CD4-positive, alpha-beta T cell treated with Interleukin-6 at 100 ng/mL for 8 hours (primary cell): ENCODE measurements at places on chromosomes 1 and 21.
A peak's percentile ranks its signal among the peaks of the same experiment; 100 is the strongest.

DNA sequence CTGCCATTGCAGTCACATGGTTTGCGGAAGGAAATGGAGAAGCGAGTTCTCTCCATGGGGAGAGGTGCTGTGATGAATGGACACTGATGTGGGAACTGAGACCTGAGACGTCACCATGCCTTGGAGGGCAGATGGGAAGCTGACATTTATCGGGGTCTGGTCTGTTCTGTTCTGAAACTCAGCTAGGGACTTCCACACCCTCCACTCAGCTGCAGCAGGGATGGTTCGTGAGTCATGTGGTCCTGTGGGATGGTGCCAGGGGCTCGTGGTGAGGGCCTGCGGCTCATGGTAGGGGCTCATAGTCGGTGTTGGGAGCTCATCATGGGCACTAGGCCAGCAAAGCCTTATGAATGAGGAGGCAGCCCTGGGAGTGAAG, 6.1 kb downstream of the GPR137B start:
- no peak for DNase-seq

- peak; percentile 68 for DNase-seq
These were observed 24.1 kb downstream of the GPR3 start for GRCh38 chr1:27416387-27417111.

DNA sequence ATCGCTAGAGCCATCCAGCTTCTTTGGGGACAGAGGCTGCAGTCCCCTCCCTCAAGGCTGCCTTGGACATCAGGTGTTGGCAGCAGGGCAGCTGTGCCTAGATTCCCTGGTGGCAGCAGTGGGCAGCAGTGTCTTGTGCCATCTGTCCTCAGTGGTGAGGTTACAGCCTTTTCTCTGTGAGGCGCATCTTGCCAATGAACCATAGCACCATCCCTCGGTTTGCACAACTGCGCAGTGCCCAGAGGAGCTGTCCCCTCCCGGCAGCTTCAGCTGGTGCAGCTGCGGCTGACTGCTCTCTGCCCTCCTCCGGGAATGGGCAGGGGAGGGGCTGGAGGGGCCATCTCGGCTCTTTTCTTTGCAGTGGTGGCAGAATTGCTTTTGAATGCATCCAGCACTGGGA, 59.0 kb upstream of the C8B start:
- DNase-seq, result no peak

DNA sequence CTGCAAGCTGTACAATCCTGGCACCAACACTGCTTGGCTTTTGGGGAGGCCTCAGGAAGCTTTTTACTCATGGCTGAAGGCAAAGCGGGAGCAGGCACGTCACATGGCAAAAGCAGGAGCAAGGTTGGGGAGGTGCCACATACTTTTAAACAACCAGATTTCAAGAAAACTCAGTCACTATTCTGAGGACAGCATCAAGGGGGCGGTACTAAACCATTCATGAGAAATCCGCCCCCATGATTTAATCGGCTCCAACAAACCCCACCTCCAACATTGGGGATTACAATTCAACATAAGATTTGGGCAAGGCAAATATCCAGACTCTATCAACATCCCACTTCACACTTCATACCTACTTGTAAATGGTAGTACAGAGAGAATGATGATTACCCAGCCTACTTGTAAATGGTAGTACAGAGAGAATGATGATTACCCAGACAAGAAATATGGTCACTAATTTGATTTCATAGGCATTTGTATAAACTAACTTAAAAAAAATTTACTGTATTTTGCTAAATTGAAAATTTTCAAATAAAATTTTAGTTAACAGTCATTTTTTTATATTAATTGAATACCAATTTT, 24.9 kb downstream of the ATP5PF start:
- no peak for DNase-seq

DNA sequence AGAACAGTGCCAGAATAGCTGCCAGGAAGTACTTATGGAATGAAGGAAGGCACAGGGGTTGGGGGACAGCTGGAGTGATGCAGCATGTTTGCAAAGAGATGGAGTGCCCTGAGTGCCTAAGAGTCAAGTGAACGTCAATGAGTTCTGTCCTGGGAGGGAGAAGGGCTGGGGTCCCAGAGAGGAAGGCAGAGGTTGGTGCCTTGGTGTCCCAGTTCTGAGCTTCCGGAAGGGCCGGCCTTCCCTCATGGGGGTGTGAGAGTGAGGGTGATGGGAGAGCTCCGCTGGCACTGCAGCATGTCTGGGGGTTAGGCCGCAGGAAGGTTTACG, 17.6 kb downstream of the NES start:
- DNase-seq, result no peak

- DNase-seq, result no peak
These were observed 5.1 kb upstream of the NEK7 start for GRCh38 chr1:198151688-198152087.

DNA sequence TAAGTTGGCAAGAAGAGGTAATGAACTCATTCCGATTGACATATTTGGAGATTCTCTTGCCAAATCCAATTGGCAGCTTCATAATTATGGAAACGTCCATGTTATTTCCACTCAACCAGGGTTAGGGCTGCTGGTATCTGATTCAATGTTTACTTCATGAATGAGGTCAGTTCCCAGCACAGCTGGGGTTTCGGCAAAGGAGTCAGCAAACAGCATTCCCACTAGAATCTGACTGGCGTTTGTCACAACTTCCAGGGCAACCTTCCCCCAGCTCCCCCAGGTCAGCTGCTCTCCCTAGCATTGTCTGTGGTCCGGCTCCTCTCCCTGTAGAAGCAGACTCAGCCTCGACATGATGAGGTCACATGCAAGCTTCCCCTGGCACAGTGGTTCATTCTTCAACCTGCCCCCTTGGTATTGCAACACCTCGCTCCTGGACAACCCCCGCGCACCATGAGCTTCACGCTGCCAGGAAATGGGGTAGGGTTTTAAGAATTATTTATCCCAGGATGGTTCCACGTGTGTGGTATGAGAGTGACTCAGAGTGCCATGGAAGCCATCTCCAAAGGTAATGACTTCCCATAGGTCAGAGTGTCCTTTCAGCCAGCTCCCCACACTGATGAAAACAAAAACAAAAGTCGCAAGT, 100.7 kb upstream of the SLC25A33 start:
- DNase-seq, result no peak

GRCh38 chr21:43345746-43346409, 81.1 kb downstream of the SIK1 start:
- DNase-seq, result no peak

- no peak for DNase-seq
These were observed 16.5 kb upstream of the SPAG17 start for GRCh38 chr1:118201524-118201923.

- no peak for DNase-seq
These were observed 10.8 kb upstream of the SMIM12 start for GRCh38 chr1:34870395-34870794.

DNA sequence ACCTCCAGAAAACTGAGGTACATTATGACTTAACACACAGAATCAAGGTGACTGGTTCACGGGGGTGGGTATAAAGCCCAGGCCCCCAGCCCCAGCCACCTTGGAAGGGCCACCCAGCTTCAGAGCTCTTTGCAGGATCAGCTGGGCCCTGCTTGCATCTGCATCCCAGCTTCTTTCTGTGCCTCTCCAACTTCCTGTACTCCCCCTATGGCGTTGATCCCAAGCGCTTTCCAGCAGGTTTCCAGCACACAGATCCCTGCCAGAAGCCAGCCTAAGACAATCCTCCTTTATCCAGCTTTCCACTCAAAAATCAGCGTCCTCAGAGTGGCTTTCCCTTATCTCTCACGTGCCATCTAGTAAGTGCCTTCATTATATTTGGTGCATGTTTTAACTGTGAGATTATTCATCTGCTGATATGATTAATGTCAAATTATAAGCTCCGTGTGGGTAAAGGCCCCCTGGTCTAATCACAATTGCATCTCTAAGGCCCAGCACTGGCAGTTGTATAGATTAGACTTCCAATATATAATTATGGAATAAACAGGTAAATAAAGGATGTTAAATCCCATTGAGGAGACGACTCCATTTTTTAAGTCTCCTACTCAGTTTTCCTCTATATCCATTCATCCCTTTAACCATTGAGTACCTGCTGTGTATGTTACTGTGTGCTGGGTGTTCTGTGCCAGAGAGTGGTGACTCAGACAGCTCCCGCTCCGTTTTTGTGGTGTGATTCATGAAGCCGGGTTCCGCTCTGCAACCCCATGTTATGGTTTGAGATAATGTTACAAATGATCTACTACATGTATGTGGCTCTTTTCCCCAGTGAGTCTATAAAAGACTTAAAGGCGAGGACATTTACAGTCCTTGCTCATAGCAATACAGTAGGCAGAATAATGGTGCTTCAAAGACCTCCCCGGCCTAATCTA, 387.6 kb downstream of the PCP4 start:
- DNase-seq, result no peak

DNA sequence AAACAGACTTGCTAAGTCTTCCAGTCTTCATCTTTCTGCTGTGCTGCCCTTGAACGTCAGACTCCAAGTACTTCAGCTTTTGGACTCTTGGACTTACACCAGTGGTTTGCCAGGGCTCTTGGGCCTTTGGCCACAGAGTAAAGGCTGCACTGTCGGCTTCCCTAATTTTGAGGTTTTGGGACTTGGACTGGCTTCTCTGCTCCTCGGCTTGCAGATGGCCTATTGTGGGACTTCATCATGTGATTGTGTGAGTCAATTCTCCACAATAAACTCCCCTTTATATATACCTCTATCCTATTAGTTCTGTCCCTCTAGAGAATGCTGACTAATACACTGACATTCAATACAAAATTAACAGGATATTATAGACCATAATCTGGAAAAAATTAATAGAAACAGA, 628.1 kb downstream of the PLPP3 start:
- no peak for DNase-seq

DNA sequence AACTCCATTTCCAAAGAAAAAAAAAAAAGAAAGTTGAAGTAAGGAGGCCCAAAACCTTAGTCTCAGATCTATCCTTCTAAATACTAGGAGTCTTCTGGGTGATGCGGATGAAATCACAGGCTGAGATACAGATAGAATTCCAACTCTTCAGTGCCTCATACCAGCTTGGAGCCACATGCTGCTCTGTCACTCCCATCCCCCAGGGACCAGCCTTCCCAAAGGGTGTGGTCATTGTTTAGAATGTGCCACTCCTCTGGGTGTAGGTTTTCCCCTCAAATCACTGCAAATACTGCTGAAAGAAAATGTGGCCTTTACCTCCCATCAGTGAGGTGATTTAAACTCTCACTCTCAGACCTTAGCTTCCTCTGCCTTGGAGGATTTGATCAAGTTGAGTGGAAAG, 112.9 kb downstream of the CDC7 start:
- no peak for DNase-seq

DNA sequence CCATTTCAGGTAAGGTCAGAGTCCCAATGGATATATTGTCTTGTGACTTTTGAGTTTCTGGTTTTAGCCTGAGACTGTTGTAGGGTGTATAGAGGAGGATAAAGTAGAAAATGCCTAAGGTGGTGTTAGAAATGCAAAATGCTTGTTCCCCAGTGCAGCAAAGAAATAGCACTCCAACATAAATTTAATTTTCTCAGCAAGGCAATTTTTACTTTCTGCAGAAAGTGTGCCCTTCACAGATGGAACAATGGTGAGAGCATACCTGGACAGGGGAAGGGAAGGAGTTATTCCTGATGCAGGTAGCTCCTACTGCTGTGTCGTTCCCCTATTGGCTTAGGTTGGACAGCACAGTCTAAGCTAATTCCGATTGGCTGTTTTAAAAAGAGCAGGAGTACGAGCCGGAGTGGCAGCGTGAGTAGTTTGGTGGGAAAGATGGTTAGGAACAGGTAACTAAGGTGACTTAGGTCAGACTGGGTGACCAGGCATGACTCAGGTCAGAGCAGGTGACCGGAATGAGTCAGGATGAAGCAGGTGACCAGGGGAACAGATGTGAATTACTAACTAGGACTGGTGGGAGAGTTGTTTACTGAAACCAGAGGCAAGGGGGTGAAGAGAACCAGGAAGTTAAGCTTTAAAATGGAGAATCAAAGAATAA, 21.5 kb downstream of the SPATA45 start:
- DNase-seq, result no peak

DNA sequence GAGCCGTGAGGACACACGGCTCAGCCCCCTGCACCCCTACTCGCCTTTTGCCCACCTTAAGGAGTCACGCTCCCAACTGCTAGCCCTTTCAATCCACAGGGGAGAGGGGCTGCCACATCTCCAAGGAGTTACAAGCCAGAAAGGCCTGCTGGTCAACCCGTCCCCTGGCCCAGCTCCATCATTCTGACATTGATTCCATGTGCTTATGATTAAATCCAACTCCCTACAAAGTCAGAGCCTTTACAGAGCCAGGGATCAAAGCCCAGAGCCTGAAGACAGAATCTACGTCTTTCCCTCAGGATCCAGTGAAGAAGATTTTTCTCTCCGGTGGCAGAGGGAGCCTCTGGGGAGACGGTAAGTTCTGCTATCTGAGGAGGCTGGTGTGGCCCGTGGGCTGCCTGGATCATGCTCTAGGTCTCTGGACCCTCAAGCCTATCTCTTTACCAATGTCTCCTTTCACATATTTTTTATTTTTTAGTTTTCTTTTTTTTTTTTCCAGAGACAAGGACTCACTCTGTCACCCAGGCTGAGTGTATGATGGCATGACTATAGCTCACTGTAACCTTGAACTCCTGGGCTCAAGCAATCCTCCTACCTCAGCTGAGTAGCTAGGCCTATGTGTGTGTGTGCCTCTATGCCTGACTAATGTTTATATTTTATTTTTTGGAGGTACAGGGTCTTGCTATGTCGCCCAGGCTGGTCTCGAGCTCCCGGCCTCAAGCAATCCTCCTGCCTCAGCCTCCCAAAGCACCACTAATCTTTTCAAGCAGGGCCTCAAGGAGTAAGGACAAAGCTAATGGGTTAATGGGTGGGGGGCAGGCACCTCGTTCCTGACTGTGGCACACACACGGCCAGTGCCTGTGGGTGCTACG, 61.3 kb downstream of the SLC66A1 start:
- DNase-seq, result no peak

GRCh38 chr1:152047413-152047729, 10.6 kb upstream of the S100A11 start:
- no peak for DNase-seq

DNA sequence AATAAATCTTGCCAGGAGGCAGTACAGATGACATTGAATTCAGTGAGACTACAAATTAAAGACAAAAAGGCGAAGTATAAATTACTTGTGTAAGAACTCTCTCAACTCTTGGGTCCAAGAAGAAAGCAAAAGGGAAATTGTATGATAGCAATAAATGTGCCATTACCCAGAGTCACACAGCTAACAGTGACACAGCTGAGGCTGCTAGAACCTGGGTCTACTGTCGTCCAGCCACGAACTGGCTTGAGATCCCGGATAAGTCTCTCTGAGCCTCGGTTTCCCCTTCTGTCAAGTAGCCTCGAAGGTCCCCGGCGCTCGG, 362 bp upstream of the ROR1 start:
- DNase-seq, result no peak

GRCh38 chr1:11730429-11730891, 5.5 kb upstream of the AGTRAP start:
- peak; percentile 67 for DNase-seq
